ENCODE measurements at places on chromosomes 6 and 20.

DNA sequence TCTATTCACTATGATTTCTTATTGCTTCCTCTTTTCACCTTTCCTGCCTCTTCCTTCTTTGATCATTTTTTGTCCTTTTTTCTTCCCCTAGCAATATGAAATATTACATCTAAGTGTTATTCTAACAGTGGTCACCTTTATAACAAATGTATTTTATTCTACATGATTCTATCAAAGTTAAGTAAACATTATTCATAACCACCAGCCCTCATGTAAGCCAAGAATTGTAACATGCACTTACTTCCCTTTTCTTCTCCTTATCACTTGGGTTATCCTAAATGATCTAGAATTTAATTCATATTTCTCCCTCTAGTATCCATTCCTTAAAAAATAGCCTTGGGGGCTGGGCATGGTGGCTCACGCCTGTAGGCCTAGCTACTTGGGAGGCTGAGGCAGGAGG is 88.3 kb upstream of the SLC22A23 start:
- no peak for DNase-seq

DNA sequence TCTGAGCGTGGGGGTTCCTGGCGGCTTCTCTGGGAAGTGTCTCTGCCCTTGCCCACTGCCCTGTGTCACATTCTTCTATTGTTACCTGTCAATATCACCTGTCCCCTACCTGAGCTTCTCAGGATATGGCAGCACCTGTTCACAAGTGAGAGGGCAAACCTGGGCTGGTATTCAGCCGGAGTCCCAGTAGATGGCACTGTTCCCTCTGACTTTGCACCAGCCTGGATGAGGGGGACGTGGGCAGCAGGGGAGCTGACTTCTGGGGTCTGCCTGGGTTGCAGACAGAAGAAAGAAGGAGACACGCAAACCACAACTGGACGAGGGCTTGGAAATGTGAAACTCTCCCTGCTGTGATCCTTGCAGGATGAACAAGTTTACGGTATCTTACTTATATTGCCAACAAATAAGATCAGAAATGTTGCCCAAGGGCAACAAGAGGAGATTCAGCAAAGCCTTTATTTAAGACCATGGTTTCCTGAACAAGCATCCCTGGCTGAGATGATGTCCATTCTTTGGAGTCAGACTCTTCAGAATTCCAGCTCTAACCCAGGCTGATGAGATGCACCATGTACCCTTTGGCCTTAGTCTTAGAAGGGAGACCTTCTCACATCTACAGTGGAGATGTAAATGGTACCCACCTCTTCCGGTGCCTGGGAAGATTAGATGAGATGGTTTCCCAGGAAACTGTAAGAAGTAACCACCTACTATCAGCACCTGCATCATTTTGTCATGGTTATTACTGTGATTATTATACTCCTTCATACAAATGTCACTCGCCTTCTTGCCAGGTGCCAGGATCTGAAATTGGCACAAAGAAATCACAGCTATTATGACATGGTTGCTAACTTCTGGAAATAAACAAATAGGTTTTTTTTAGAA is 400.0 kb upstream of the CDH4 start:
- DNase-seq: no peak

- DNase-seq: no peak
Measured at GRCh38 chr6:45477278-45477677, 99.5 kb upstream of the SUPT3H start.

DNA sequence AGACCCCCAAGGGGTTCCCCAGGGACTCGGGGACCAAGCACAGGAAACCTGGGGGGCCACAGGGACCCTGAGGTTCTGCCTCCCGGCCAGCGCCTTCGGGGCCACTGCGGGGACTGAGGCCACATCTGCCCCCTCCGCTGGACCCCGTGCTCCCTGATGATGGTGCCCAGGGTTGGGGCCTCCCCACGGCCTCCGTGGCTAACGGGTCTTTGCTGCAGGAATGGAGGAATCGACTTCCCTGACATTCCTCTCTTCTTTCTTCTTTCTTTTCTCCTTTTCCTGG is 330.2 kb downstream of the TAF4 start:
- no peak for DNase-seq

DNA sequence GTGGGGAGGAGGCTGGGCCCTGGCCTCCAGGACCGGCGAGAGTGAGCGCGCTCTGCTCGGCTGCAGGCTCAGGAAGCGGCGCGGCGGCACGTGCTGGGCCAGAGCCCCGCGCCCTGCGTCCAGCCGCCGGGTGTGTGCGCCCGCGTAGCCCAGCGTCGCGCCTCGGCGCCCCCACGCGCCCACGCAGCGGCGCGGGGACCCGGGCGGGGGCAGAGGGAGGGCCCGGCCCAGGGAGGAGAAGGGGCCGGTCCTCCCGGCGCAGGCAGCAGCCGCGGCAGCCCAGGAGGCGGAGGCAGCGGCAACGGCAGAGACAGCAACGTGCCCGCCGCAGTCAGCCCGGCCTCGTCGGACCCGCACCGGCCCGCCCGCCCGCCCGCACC is at the start of gene EYA2:
Gene EYA2 (plus strand): TSS at position 265 of the 380 bp plus-strand sequence. CDS start 95,168 bp downstream, outside the sequence.
- DNase-seq: no peak

DNA sequence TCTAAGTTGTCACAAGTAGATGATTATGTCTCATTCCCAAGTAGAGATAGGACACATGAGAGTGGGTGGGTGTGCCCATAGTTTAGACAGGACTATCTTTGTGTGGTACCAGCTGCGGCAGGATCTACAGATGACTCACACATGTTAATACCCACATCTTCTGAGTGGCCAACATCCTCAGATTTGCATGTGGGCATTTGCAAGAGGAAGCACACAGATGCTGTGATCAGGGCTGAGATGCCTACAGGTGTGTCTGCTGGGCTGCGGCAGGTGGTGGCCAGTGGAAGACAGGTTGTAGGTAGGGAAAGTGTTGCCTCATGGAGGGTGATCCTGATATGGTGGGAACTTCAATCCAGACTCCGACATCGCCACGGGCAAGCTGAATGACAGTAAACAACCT is 50.8 kb downstream of the UTRN start:
- DNase-seq: no peak

- no peak for DNase-seq
Measured at GRCh38 chr6:20178327-20178726, 33.9 kb downstream of the MBOAT1 start.

DNA sequence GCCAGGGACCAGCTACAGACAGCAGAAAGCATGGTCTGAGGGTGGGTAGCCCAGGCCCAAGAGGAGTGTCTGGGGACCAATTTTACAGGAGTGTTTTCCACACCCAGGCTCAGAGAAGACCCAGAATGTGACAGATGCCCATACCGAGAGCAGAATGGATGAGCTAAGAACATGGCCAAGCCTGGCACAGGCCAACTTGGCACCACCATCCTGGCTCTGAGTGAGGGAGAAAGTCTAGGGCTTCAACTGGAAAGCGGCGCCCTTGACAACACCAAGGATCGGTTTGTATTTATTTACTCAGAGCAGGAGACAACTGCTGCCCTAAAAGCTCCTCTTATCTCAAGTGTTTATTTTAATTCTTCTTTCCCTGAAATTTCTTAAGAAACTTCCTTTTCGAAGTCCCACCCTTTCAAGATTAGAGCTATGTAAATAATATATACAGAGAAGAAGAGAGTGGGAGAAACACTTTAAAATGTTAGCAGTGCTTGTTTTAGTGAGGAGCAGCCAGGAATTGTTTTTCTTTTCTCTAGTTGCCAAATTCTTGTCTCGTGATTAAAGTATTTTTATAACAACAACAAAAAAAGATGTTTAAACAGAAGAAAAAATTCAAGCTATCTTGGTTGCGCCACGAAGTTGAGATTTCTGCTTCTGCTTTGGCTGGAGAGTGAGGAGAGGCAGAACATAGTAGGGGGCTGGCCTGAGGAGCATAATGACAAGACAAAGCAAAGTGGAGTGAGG is 16.2 kb downstream of the TNXB start:
- no peak for DNase-seq

GRCh38 chr20:35743693-35744491 is 1.8 kb upstream of the RBM39 start:
- DNase-seq: no peak

DNA sequence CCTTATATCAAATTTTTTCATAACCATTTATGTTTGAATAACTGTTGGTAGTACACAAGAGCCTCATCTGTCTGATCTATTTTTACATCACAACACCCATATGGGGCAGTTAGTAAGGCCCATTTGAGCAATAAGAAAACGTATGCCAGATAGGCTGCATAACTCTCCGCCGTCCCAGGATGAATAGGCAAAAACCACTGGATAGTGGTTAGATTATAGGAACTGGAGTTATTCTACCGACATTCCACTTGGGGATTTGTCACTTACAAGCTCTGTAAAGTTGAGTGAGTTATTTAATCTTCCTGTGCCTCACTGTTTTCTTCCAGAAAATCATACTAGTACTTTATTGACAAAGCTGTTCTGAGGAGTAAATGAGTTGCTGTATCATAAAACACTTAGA is 881.9 kb downstream of the QKI start:
- no peak for DNase-seq

DNA sequence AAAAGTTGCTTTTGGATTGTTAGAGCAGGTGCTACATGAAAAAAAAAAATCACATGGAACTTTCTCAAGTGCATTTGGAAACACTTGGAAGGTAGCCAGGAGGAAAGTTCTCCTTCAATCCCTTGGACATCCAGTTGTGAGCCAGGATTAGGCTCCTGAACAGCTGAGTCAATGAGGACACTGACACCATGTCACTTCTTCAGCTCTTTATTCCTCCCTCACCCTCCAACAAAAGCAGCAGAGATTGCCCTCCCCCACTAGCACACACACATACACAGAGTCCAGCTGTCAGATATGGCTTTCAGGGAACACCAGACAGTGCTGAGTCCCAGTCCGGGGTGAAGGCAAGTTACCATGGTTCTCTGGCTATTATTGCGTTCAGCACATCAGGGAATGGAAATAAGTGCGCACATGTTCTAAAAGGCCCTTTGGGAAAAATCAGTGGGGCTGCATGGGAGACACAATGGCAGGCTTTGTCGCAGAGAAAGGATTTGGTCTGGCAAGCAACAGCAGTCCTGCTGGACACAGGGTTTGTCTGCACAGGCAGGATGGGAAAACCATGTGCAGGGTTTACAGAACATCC is 124.7 kb upstream of the MARCKS start:
- DNase-seq: no peak

DNA sequence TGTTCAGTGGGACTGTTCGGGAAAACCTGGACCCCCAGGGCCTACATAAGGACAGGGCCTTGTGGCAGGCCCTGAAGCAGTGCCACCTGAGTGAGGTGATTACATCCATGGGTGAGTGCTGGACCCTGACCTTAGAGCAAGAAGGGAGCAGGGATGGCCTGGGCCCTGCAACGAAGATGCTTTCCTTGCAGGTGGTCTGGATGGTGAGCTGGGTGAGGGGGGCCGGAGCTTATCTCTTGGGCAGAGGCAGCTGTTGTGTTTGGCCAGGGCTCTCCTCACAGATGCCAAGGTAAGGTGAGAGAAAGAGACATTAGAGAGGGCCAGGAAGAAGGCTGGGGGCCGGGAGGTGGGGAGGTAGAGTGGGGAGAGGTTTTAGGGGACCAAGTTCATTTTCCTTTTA is 6.4 kb downstream of the DLK2 start:
- no peak for DNase-seq

GRCh38 chr6:29762781-29763214 is 39.6 kb downstream of the HLA-F start:
- DNase-seq: no peak

DNA sequence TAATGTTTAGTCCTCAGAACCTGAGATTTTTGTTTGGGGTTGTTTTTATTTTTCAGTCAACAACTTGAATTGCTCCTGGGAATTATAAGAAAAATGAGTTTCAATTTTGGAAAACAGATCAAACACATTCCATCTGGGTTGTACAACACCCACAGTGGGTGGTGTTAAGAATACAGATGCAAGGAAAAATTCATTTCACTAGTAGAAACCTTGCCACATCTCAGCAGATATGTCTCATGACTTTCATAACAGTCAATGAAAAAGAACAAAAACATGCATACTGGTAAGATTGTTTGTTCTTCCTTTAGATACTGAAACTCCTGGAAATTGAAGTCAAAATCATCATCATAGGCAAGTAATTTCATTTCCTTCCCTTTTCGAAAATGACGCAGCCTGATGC is 78.9 kb downstream of the MOXD1 start:
- no peak for DNase-seq

GRCh38 chr6:137678451-137678850 is 184.3 kb upstream of the OLIG3 start:
- DNase-seq: no peak

DNA sequence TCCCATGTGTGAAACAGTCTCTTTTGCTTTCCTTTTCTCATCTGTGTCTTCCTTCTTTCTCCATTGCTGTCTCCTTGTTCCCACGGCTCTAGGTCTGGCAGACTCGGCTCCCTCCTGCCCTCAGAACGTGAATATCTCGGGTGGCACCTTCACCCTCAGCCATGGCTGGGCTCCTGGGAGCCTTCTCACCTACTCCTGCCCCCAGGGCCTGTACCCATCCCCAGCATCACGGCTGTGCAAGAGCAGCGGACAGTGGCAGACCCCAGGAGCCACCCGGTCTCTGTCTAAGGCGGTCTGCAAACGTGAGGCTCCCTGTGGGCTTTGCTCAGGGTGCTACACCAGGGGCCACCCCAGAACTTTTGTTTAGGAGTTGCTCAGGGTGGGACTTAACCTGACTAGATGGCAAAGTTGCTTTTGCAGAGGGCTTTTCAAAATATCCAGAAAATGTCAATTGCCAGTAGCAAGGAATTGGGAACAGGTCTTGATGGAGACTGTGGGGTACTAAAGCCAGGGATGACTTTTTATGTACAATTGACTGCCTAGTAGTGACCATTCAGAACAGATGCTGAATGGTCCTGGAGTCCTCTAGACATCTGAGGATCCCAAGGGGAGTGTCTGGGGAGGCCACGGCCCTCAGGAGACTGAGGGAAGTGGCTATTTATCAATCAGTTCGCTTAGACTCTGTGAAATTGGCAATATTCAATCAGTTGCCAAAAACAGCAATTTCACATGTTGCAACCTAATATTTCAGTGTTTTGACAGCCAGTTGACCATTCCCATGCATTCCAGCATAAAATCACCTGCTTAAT is 550 bp downstream of the C2 start:
- no peak for DNase-seq

GRCh38 chr6:9116026-9116425 is 680.7 kb upstream of the SLC35B3 start:
- peak; percentile 42 for DNase-seq

Measured in GM04504 (cell line).